Activated naive CD8-positive, alpha-beta T cell treated with anti-CD3 and anti-CD28 coated beads, Interleukin-2, amount 10 ng/mL, durations not matched to agents 7 days and 5 days (primary cell): ENCODE measurements at places on chromosomes 1 and 21. TPM values are rescaled to one million over a fixed set of nuclear protein-coding genes. Genes with fewer than 3 reads are reported as not detected.

- peak overlapping the region; percentile 60 for H3K27ac ChIP-seq
- H3K36me3 ChIP-seq: peaks cover 6% of the 10 kb centered on the region
- H3K4me3 ChIP-seq: peak overlapping the region; percentile 31
- no peak for DNase-seq
These were observed 372.5 kb upstream of the ST6GALNAC5 start for GRCh38 chr1:76494807-76495206.

- no peaks in the 10 kb centered on the region for H3K36me3 ChIP-seq
- DNase-seq: no peak
- no peak overlapping the region for H3K27ac ChIP-seq
- no peaks in the 10 kb centered on the region for H3K4me1 ChIP-seq
These were observed 220.2 kb upstream of the CSF3R start for GRCh38 chr1:36702963-36703362.

DNA sequence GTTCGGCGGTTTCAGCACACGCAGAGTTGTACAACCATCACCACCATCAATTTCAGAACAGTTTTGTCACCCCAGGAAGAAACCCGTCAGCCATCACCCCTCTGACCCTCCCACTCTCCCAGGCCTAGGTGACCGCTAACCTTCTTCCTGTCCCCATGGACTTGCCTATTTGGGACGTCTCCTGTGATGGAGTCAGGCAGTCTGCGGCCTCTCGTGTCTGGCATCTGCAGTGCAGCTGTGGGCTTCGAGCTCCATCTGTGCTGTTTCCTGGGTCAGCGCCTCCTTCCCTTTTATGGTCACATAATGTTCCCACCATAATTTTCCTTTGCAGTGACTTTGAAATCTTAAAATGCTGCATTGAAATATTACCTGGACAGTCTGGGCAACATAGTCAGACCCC, 24.4 kb downstream of the SLC45A1 start:
- H3K4me3 ChIP-seq: no peak overlapping the region
- H3K36me3 ChIP-seq: no peaks in the 10 kb centered on the region
- H3K27me3 ChIP-seq: no peaks in the 10 kb centered on the region
- DNase-seq: no peak
- H3K27ac ChIP-seq: no peak overlapping the region
- H3K4me1 ChIP-seq: no peaks in the 10 kb centered on the region

DNA sequence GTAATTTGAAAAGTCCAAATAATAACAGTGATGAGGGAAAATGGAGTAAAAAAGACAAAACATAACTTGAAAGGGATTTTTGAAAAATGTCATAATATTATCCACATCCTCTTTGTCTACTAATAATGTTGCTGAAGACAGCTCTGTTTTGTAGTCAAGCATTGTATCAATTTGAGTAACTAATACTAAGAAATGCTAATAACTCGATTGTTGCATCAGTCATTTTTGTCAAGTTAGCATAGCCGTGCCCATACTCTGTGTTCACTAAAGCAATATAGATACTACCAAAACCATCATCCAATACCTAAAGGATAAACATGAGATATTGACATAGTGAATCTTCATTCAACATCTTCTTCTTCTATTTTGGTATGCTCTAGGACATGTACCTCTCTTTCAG, 17.3 kb downstream of the PDC start:
- no peaks in the 10 kb centered on the region for H3K27me3 ChIP-seq
- H3K4me3 ChIP-seq: no peak overlapping the region
- H3K4me1 ChIP-seq: peaks cover 7% of the 10 kb centered on the region
- H3K27ac ChIP-seq: no peak overlapping the region
- no peaks in the 10 kb centered on the region for H3K36me3 ChIP-seq

- no peaks in the 10 kb centered on the region for H3K4me1 ChIP-seq
- no peaks in the 10 kb centered on the region for H3K36me3 ChIP-seq
- no peaks in the 10 kb centered on the region for H3K27me3 ChIP-seq
These were observed 19.6 kb upstream of the SPAG17 start for GRCh38 chr1:118204648-118205047.

DNA sequence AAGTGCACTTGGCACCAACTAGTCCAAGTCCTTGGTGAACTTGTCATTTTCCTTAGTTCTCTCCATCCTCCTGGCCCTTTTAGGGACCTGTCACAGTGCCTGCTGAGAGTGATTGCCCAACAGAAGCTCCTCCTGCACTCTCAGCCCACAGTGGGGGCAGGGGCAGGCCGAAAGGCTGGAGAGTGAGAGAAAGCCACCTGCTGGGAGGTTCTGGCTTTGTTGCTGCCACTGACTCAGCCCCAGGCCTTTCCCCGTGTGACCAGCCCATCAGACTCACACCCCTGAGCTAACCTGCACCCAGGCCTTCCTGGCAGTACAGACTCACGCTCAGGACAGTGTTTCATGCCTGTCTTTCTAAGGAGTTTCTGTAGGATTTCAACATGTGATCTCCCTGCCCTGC, 17.1 kb upstream of the PROK1 start:
- no peaks in the 10 kb centered on the region for H3K36me3 ChIP-seq
- H3K27ac ChIP-seq: no peak overlapping the region
- no peak for DNase-seq
- no peaks in the 10 kb centered on the region for H3K4me1 ChIP-seq
- no peak overlapping the region for H3K4me3 ChIP-seq

DNA sequence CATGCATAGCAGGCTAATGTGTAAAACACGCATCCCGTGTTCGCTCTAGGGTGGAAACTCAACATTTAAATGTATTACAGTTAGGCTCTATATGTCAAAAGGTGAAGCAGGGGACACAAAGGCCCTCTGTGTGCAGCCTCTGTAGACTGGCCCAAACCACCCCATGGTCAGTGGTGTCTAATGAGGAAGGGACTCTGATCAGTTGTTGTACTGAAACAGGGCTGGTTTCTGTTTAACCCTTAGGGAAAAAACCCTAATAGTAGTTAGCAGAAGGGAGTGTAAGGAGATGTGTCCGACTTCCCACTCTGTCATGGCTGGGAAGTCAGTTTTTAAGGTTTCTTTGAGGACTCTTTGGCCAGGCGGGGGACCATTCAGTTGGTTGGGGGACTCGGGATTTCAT, 21.5 kb upstream of the CD2 start:
- H3K4me1 ChIP-seq: peaks cover 21% of the 10 kb centered on the region
- H3K27ac ChIP-seq: no peak overlapping the region
- no peak for DNase-seq
- H3K36me3 ChIP-seq: peaks cover 6% of the 10 kb centered on the region
- no peak overlapping the region for H3K4me3 ChIP-seq

- no peaks in the 10 kb centered on the region for H3K36me3 ChIP-seq
- no peak overlapping the region for H3K4me3 ChIP-seq
- no peak overlapping the region for H3K27ac ChIP-seq
- no peaks in the 10 kb centered on the region for H3K4me1 ChIP-seq
- DNase-seq: no peak
These were observed 61.4 kb upstream of the LRRN2 start for GRCh38 chr1:204746838-204747442.

DNA sequence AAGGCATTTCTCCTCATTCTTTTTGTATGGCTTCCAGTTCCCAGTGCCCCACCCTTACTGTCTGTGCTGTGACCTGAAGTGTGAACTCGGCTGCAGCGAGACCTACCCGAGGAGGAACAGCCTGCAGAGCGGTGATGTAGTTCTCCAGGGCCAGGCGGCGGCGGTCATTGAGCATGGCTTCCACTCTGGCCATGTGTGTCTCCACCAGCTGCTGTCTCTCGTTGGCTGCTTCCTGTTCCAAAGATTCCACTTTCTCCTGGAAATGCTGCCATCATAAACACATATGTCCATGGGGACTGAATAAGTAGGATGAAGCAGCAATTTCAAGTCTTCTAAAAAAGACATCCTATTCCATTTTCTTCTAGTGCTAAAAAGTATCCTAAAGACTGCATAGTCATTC, 195.6 kb downstream of the APP start:
- H3K4me3 ChIP-seq: no peak overlapping the region
- no peak for DNase-seq
- H3K4me1 ChIP-seq: no peaks in the 10 kb centered on the region

DNA sequence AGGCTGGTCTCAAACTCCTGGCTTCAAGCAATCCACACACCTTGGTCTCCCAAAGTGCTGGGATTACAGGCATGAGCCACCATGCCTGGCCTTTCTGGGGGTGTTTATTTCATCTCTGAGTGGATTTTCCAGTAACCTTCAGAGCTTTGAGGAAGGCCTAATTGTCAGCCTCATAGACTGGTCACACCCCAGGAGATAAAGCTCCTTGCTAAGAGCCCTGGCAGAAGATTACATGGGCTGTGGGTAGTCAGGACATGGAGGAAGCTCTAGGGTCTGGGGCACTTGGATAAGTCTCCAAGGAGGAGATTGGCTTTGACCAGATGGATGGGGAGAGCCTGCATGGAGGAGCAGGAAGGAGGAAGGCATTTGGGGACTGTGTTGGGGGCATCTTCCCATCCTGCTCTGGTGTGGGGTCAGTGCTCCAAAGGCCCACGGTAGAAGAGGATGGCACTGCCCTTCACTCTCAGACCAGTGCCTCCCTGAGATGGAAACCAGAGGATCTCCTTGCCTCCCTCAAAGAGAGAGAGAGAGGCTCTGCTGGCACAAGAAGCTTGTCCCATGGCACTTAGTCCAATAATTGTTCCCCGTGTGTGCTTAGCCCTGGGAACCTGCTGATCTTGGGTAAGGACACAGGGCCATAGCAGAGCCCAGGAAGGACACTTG, 14.7 kb upstream of the GSTM4 start:
- H3K4me1 ChIP-seq: peaks cover 8% of the 10 kb centered on the region
- no peaks in the 10 kb centered on the region for H3K36me3 ChIP-seq
- DNase-seq: no peak
- no peak overlapping the region for H3K4me3 ChIP-seq

Gene DTL
- 49.7 TPM for total RNA-seq

Gene GFI1
- 52.2 TPM for total RNA-seq

Gene FCN3
- total RNA-seq: not detected
